Coronary artery (tissue), 2 donors: ENCODE measurements at places on chromosomes 1 and 21.

DNA sequence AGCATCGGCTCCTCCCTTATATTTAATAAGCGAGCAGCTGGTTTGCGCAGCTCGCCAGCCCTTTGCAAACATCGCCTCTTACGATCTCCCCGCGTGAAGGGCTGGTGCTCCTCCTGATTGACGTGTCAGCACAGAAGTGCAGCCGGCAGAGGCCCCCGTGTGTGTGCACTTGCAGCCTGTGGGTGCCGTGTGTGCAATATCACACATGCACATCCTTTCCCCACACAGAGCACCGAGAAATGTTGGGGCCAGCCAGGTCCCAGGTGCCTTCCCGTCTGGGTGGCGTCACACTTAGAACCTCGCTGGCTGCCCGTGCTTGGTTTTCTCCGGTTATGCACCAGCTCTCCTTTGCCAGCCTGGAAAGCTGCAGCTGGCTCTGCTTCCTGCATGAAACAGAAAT, 126.6 kb upstream of the AJAP1 start:
- peak; percentile 21 for DNase-seq

DNA sequence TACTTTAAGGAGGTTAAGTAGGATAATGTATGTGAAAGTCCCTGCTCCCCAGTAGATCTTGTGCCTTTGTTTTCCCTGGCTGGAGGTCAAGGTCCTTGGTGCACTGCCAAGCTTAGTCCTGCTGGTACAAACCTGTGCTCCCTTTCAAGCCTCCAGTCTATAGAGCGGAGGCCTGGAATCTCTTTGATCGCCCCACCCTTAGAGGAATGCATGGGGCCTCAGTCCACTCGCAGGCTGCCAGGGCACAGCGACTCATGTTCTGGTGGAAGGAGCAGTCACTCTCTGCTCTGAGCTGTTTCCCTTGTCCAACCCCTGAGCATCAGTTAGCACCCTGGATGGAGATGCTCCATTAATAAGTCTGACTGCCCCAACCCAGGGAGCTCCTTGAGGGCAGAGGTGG, 121.8 kb downstream of the HMGB4 start:
- DNase-seq, result no peak

- DNase-seq, result no peak
These were observed 68.9 kb downstream of the SNRPE start for GRCh38 chr1:203930342-203930741.

DNA sequence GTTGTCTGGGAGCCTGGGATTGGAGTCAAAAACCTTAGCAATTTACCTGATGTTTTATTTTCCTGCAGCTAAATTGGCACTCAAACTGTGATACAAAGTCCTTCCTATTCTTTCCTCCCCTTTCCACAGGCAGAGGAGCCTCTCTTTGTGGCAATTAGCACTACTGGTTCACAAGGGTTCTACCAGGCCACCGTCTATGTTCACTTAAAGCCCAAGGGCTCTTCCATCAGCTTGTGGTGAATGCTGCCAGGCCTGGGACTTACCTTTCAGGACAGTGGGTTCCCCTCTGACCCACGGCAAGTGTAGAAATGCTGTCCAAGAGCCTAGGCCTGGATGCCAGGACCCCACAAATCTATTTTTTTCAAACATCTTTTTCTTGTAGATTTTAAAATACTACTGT, 251.9 kb upstream of the B3GALT2 start:
- no peak for DNase-seq

GRCh38 chr1:4768553-4768952, 114.1 kb downstream of the AJAP1 start:
- DNase-seq, result no peak

- no peak for DNase-seq
These were observed 2.0 kb upstream of the SYT6 start for GRCh38 chr1:114155706-114156105.

DNA sequence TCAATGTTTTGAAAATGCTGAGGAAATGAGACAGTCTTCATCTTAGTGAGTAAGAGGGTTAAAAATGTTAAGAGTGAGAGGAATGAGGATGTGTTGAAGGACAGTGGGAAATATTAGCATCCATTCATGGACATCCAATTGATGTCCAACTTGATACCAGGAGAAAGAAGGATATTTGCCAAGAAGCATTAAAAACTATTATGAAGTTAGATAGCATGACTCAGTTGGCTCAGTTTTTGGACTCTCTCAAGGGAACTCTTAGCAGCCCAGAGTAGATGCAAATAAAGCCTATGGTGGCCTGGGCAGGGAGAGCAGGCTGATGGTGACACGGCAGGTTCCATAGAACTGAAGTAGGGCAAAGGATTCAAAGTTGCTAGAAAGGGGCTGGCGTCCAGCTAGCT, 171.0 kb downstream of the ZZZ3 start:
- DNase-seq, result no peak

GRCh38 chr1:201608635-201609395, 69.9 kb downstream of the NAV1 start:
- DNase-seq, result no peak

DNA sequence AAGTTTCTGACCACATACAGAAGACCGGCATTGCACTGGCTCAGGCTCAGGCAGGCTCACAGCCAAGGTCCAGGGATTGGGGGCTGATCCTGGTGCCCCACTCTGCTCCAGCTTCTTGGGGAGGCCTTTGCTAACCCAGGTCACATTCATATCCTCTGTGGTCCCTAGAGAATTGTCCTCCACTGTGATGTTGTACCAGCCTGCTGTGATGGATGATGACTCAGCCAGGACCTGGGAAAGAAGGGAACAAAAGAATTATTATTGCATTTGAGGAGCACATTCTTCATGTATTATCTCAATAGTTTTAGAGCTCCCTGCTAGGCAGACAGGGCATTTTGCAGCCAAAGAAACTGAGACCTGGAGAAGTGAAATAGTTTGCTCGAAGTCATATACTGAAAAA, 114.3 kb upstream of the ETV3 start:
- no peak for DNase-seq

DNA sequence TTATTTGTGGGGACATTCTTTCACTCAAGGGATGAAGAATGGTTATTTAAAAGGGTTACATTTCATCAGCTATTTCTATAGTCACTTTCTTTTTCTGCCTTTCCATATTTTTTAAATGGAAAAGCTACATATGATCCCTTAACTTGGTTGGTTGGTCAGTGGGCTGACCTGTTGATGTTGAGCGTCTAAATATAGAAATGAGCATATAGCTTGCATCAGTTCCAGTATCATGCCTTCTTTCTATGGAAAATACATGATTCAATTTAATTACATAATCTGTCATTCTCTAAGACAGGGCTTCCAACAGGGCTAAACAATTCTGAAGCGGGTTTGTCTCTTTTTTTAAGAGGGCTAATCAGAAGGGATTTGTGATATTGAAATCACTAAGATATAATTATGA, 40.6 kb downstream of the TYW3 start:
- no peak for DNase-seq

- no peak for DNase-seq
These were observed 88.9 kb downstream of the UBR4 start for GRCh38 chr1:19121192-19121591.

GRCh38 chr1:68959461-68960030, 462.7 kb upstream of the DEPDC1 start:
- no peak for DNase-seq

DNA sequence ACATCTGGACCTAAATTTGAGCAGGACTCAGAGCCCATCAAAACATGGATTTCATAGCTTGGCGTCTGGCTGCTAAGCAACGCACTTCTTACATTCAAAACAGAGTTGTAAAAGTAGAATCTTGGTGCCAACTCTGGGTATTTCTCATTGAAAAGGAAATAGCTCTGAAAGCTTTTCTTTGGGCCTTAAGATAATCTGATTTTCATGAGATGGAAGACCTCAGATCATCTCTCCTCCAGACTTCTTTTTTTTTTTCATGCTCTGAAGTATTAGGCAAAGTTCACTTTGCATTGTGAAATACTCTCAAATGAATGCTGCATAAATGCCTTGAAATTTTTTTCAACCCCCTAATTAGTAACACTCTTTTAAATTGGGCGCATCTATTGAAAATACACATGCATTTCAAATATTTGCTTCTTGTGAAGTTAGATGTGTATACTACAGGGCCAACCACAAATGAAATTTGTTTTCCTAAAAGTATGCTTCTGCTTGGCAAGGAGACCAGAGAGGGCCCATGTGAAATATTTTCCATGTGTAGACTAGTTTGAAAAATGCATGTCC, 4.2 kb downstream of the ADAMTS5 start:
- DNase-seq, result no peak

- DNase-seq, result no peak
These were observed 476.7 kb upstream of the CAMK1G start for GRCh38 chr1:209106861-209107260.

- DNase-seq, result no peak
These were observed 60.1 kb upstream of the DUSP10 start for GRCh38 chr1:221801773-221802516.

DNA sequence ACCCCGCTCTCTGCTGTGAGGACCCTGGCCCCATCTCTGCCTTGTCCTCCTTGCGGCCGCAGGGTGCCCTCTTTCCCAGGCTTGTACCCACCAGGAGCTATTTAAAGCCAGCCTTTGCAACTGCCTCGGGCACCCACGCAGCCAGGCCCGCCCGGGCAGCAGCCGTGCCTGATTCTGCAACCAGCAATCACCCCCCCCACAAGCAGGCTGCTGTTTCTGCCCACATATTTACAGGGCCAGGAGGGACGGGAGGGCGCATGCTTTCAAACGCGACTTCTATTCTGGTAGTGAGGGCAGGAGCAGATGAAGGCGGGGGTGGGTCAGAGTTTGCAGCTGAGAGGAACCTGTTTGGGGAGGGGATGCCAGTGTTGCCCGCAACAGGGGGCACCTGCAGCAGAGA, 13.6 kb downstream of the GABRD start:
- no peak for DNase-seq

DNA sequence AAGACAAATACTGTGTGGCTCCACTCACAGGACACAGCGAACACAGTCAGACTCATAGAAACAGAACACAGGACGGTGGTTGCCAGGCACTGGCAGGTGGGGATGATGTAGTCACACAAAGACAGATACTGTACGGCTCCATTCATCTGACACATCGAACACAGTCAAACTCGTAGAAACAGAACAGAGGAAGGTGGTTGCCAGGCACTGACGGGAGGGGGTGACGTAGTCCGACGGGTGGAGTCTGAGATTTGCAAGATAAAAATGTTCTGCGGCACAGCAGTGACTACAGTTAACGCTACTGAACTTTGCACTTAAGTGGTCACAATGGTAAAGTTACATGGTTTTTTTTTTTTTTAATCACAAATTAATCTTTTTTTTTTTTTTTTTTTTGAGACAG, 18.7 kb downstream of the C21orf58 start:
- no peak for DNase-seq

GRCh38 chr21:42500225-42500624, 4.2 kb upstream of the RSPH1 start:
- no peak for DNase-seq

- DNase-seq, result no peak
These were observed 18.6 kb downstream of the CDC42BPA start for GRCh38 chr1:227299688-227300087.

- DNase-seq, result no peak
These were observed 258.3 kb downstream of the FAF1 start for GRCh38 chr1:50701706-50702317.

- DNase-seq, result no peak
These were observed 87.0 kb downstream of the NMNAT2 start for GRCh38 chr1:183331091-183331742.

GRCh38 chr1:220990427-220991339, 111.4 kb downstream of the HLX start:
- no peak for DNase-seq

GRCh38 chr21:27213303-27213702, 246.4 kb upstream of the ADAMTS5 start:
- no peak for DNase-seq

DNA sequence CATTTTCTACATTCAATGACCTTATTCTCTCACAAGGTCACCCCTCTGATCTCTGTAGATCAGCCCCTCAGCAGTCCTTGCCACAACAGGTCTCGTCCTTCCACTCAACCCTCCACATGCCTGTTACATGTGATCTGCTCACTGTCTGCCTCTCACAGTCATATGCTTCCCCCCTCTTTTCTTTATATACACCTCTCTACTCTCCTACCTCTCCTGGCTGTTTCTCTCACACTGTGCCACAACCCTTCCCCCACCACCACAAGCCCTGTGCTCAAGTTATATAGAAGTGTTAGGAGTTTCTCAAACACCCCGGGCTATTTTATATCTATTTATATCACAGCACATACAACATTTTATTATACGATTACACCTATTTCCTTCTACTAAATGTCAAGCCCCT, 12.6 kb downstream of the B3GALNT2 start:
- no peak for DNase-seq

DNA sequence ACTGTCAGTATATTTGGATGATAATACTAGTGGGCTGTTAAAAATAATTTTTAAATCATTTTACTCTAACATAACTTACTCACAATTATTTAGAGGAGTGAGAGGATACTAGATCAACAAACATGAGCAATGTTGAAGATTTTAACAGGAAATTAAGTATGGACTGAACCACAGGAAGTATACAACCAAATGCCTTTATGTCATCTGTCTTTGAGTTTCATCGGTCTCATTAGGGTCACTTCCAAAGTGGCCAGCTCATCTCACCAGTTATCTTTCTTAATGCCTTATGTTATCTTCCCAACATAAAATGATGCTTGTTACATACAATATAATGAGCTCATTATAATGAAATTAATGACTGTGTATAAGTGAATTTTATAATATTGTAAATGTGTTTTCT, 1.5 kb upstream of the RGS1 start:
- no peak for DNase-seq

- DNase-seq, result no peak
These were observed 18.0 kb downstream of the DUSP10 start for GRCh38 chr1:221723848-221724236.

DNA sequence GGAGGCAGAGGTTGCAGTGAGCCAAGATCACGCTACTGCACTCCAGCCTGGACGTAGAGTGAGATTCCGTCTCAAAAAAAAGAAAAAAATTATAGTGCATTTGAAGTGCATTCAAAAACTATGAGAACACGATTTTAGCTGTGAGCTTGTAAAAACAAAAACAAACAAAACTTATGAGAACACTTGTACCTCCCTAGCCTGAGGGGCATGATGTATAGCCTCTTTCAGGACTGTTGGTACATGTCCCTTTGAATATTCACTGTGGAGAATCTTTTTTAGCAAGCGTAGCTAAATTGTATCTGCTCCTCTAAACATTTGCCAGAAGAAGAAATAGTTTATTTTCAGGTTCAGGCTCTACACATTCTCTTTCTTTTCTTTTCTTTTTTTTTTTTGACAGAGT, 9.5 kb upstream of the DEGS1 start:
- DNase-seq, result no peak

DNA sequence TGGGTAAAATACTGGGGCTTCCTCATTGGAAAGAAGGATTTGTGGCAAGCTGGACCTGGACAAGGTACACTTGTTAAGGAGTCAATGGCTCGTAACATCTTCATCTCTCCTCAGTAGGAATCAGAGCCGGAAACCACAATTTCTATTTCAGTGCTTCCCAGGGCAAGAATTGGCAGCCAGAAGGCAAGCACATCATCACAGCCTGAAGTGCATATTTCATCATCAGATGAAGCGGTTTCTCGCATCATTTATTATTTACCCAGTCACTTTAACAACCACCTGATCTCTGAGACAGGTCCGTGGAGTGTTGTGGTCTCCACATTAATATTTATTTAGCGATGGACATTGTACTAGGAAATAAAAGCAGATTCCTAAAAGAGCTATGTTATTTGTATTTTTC, 55.0 kb downstream of the KCNJ15 start:
- DNase-seq, result no peak
